ENCODE measurements at places on chromosomes 6 and 20. TPM values are rescaled to one million over a fixed set of nuclear protein-coding genes. Genes with fewer than 3 reads are reported as not detected.

CPNE5 gene
- 7.8 TPM for total RNA-seq

DNA sequence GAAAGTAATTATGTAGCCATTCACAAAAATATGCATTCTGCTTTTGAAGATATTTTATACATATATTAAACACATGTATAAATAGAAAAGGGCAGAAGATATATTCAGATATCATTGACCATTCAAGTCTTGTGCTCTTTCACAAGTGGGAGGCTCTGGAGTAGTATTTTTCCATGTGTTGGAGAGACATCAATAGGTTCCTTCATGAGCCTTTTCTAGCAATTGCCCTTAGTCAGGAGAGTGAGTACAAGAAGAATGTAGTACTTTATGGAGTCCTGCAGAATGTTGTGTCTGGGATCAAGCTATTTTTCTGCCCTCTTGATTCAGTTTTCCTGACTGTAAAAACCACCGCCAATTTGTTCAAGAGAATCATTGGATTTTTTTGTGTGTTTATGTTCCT lies 117.9 kb downstream of the LRRC1 start:
- DNase-seq = no peak

DNA sequence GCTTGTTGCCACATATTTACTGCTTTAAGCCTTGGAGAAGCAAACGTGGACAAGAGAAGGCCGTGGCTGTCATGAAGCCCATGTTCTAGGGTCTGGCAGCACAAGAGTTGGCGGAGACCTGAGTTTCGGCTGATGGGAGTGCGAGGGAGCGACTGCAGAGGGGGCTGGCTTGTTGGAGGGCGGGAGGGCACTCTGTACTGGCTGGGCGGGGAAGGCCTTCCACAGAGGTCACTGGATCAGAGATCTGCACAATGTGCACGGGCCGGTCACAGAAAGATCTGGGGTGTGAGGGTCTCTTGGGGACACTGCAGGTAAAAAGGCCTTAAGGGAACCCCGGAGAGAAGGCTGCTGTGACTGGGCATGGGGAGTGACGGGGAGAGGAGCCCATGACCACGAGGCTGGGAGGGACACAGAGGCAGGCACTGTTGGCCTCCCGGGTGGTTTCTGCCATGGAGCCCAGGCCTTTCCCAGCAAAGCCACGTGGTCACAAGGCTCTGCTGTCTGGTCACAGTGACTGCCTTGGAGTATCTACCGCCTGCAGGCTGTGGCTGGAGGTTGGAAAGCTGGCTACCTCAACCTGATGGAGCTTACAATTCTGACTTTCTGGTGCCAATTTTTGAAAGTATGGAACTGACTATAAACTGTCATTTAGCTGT lies 23.8 kb downstream of the FOXC1 start:
- DNase-seq = no peak

DNA sequence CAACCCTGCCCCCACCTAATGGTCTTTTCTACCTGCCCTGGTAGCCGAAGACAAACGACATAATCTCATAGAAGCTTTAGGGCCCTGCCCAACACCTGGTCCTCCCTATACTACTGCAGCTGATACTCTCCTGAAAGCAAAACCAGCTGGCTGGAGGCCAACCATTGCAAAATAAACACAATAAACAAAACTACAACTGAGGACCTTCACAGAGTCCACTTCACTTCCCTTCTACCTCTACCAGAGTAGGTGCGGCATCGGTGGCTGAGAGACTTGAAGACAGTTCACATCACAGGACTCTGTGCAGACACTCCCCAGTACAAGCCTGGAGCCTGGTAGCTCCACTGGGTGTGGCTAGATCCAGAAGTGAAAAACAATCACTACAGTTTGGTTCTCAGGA lies 476.2 kb downstream of the MMUT start:
- DNase-seq = peak; percentile 36

PROKR2 gene
- total RNA-seq = not detected

PPP1R16B gene
- total RNA-seq = 2.1 TPM

- no peak for DNase-seq
Observed at GRCh38 chr20:59184880-59185447, 21.3 kb downstream of the ZNF831 start.
